ENCODE measurements at places on chromosomes 2 and 18.
A peak's percentile ranks its signal among the peaks of the same experiment; 100 is the strongest.

GRCh38 chr2:147174824-147175254 lies 670.0 kb upstream of the ACVR2A start:
- DNase-seq, result no peak

DNA sequence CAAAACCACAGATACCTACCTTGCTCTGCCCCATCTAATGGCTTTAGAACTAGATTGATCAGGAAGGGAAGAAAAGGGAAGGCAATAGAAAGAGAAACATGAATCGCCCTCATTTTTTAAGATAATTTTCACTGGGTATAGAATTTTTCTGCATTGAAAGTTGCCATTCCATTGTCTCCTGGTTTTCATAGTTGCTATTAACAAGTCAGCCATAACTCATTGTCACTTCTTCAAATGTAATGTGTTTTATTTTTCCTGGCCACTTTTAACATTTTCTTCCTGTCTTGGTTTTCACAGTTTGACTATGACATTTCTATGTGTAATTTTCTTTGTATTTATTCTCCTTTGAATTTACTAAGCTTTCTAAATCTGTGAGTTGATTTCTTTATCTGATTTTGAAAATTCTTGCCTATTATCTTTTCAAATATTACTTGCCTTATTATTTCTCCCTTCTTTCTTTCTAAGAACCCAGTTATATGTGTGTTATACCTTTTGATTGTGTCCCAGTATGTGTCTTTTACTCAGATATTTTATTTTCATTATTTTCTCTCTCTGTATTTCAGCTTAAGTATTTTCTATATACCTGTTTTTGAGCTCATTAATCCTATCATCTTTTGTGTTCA lies 85.5 kb upstream of the GLI2 start:
- DNase-seq, result no peak

DNA sequence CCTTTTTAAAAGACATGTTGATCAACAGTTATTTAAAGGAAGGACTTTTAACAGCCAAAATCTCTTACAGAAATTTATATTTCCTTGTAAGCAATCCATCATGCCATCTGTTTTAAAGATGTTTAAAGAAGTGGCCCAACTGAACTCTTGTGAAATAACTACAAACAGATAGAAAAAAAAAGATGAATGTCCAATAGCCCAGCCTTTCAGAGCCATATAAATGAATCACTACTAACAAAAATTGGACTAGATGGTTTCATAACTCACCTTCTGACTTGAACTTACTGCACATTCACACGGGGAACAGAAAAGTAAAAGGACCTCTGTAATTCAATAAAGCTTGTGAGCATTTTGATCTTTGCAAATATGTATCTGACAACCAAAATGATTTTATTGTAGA lies 319.0 kb upstream of the CHAC2 start:
- no peak for DNase-seq

- DNase-seq, result no peak
These were observed 12.6 kb downstream of the NOP58 start for GRCh38 chr2:202278036-202278760.

DNA sequence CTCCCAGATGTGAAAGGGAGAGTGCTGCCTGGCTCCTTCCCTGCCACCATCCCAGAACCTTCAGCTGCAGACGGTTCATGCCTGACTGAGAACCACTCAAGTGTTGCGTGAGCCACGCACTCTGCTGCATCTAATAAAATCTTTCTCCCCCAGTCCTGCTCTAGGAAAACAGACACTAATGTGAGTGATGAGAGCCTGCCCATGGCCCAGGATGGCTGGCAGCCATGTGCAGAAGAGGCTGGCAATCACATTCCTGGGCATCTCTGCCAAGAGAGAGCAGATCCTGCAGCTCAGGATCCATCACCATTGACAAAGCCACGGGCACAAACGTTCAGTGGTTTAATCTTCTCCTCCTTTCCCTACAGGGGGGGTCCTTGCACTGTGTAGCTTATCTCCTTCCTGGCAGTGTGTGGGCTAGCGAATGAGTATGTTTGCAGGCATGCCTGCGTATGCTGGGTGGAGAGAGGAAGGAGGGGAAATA lies 477.5 kb downstream of the SLC4A3 start:
- DNase-seq, result no peak

GRCh38 chr2:26583381-26583911 lies 57.7 kb downstream of the CIB4 start:
- DNase-seq, result no peak

DNA sequence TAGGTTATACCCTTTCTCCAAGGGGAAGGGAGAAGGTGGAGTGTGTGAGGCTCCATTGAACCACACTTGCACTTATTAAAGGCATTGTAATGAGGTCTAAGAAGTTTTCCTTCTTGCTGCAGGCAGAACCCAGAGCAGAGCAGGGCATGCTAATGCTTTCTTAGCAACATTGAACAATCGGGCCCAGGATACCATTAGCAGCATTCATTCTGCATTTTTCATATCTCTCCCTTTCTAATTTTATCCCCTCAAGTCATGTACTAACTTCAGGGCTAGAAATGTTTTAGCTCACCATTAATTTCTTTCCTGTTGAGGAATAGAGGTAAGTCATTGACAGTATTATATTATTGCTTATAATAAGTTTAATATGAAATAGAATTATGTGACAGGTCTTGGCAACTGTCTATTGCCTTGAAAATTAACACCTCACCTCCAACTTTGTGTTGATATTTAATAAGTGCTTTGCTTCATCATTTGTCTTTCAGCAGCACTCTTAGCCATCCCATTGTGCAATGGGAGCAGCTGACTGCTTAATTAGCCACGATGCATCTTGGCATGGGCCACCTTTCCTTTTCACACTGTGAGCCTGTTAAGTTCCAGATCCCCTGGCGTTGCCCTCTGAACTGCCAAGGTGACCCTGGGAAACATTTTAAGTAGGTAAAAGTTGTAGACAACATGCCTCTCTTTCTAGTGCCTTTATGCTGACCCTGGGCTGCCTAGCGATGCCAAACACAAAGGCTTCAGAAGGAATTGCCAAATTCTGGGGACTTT lies 300.8 kb upstream of the MEX3C start:
- peak; percentile 19 for DNase-seq

DNA sequence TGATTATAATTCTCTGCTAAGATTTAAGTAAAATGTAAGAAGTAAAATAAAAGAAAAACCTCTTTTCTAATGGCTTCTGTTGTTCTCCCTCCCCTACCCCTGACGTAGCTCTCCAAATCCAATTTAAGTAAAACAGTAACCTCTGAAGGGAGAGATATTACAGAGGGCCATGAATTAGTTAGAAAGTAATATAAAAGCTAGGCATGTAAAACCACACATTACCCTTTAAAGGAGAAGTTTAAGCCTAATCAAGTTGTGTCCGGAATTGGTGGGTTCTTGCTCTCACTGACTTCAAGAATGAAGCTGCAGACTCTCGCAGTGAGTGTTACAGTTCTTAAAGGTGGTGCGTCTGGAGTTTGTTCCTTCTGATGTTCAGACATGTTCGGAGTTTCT lies 116.9 kb upstream of the SCN7A start:
- DNase-seq, result no peak

GRCh38 chr2:182530636-182531035 lies 103.8 kb upstream of the PDE1A start:
- no peak for DNase-seq

- DNase-seq, result no peak
These were observed 96.0 kb downstream of the RHOB start for GRCh38 chr2:20542746-20543468.

DNA sequence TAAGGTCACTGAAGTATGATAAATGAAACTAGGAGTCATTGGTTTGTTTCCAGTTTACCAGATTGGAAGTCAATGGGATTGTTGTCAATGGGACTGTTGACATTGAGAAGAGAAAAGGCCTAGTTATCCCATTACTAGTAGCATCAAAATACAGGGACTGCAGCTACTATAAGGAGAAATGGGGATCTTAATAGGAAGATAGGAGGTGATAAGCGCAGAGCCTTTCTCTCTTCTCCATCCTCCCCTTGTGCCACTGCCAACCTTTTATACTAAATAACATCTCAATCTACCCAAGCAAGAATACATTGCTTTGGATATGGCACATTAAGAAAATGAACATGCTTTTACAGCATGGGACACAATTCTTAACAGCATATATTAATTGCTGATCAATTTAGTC lies 10.5 kb upstream of the BBS5 start:
- DNase-seq, result no peak

- DNase-seq, result no peak
These were observed 23.4 kb downstream of the SNTG2 start for GRCh38 chr2:974054-974453.

- no peak for DNase-seq
These were observed 59.7 kb downstream of the POLE4 start for GRCh38 chr2:75018162-75018561.

DNA sequence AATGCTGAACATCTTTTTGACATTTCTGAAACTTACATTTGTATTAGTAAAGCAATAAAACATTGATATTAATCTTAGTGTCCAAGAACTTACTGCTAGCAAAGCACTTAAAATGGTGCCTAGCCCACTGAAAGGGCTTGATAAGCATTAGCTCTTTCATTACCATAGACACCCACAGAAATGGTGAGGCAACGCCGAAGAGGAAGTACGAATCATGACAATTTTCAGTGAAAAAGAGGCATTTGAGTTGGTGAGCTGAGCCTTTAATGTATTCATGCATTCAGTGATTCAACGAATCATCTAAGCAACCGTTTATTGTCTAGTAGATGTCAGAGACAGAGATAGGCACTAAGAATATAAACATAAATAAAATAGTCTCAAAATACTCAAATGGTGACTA lies 101.1 kb downstream of the PIGN start:
- no peak for DNase-seq

Data from NCI-H1417 (cell line).